ENCODE measurements at places on chromosomes 11 and 22.
A peak's percentile ranks its signal among the peaks of the same experiment; 100 is the strongest.

- no peak for DNase-seq
Observed at GRCh38 chr11:135073381-135073780, 661.3 kb upstream of the B3GAT1 start.

GRCh38 chr11:79437981-79438630, 2.7 kb downstream of the TENM4 start:
- DNase-seq: no peak

- no peak for DNase-seq
Observed at GRCh38 chr11:65649656-65650546, 12.0 kb downstream of the SIPA1 start.

DNA sequence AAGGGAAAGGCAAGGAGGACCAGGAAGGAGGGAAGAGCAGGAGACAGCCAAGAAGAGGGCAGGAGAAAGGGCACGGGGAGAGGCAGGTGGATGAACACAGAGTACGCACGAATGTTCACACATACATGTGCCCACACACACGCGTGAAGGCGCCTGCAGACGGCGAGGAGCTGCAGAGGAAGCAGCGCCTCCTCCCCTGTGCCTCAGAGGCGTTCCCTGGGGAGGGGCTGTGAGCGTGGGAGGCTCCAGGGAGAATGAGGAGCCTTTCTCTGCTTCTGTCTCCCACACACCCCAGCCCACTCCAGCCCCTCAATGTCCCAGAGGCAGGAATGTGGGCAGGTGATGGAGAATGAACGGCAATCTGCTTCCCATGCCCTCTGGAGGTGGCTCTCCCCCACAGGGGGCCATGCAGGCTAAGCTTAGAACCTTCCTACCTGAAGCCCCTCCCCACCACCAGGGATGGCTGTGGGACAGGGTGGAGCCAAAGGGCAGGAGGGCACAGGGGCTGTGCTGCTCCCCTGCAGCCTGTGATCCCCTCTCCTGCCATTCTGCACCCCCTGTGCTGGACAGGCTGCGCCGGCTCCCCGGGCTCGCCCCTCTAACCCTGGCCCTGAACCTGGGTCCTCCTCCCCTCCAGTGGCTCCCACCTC, 25.3 kb downstream of the PPM1F start:
- no peak for DNase-seq

GRCh38 chr11:67439321-67440228, 2.1 kb upstream of the PTPRCAP start:
- DNase-seq: no peak

DNA sequence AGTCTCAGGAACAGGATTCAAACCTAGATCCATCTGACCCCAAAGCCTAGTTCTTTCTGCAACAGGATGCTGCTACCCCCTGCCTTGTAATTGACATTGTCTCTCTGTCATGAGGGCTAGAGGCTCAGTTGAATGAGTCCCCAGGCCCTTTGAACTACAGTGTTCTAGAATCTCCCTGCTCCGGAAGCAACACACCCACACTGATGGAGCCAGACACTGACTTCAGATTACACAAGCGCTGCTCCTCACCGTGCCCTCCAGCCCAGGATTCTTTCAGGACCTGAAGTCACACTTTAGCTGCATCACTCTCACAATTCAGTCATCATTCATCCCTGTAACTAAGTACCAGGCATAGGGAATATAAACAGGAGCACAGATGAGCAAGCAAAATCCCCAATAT, 69.6 kb downstream of the RAB30 start:
- no peak for DNase-seq

- no peak for DNase-seq
Observed at GRCh38 chr22:43948836-43949406, 6.3 kb upstream of the SAMM50 start.

- no peak for DNase-seq
Observed at GRCh38 chr22:40592352-40593113, 44.0 kb downstream of the MRTFA start.

- no peak for DNase-seq
Observed at GRCh38 chr11:114084414-114084813, 24.9 kb downstream of the ZBTB16 start.

GRCh38 chr11:37718431-37718999, 1120.5 kb upstream of the RAG2 start:
- DNase-seq: no peak

DNA sequence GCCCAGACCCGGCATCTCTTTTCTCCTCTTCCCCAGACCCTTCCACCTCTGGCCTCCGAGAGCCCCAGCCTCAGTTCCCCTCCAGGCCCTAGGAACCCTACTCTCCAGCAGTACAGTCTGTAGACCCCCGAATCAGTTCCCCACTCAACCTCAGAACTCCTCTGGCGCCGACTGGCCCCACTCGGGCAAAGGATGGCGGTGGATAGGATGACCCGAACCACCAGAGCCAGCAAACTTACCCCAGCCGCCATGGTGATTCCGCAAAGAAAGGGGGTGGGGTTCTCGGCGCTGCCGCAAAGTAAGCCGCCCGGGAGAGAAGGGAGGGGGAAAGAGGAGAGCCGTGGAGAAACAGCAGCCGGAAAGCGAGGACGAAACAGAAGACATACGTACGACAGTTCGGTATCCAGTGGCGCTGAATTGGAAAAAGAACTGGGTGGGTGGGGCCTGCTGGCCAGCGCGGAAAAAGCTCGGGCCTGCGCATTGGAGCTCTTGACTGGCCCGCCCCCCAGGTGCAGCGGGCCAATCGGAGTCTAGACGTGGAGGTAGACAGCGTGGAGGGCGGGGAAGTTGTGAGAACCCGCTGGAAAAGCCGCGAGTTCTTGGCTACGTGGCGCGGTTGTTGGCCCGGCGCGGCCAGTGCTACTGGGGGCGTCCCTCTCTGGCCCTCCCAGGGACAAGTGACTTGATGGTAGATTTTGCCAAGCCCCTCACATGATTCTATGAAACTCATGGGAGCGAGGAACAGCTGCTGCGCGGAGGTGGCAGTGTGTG, at the start of gene EEF1G:
TSS of gene EEF1G (minus strand) at position 300 of the 771 bp plus-strand sequence. CDS start at position 251, 49 bp downstream.
- DNase-seq: peak; percentile 97

DNA sequence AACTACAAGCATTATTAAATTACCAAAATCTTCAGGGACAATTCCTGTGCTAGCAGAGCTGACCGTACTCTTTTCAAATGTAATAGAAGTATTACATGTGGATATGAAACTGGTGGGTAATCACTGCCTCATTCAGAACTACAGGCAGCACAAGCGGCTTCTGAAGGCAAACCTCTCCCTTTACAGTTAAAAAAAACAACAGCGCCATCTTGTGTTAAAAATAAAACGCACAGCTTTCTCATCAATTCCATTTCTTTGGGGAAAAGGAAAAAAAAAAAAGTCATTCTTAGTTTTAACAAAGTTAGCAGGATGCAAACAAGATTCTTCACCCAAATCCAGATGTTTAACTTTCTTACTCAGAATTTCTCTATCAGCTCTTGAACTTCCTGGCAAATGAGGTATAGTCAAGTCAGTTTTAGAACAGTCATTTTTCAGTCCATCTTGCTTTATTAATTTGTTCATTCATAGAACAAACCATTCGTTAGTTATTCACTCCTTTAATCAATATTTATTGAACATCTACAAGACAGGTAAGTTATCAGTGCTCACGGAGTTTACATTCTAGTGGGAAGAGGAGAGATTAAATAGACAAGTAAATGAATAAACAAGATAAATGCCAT, 331.8 kb upstream of the MPPED2 start:
- peak; percentile 26 for DNase-seq

GRCh38 chr11:16041207-16041606, 315.1 kb downstream of the SOX6 start:
- no peak for DNase-seq

GRCh38 chr11:8649361-8649760, 33.1 kb downstream of the TRIM66 start:
- DNase-seq: no peak

GRCh38 chr11:12777208-12777874, 103.1 kb downstream of the TEAD1 start:
- no peak for DNase-seq

GRCh38 chr11:64643920-64644646, 53.1 kb downstream of the SLC22A12 start:
- DNase-seq: no peak

DNA sequence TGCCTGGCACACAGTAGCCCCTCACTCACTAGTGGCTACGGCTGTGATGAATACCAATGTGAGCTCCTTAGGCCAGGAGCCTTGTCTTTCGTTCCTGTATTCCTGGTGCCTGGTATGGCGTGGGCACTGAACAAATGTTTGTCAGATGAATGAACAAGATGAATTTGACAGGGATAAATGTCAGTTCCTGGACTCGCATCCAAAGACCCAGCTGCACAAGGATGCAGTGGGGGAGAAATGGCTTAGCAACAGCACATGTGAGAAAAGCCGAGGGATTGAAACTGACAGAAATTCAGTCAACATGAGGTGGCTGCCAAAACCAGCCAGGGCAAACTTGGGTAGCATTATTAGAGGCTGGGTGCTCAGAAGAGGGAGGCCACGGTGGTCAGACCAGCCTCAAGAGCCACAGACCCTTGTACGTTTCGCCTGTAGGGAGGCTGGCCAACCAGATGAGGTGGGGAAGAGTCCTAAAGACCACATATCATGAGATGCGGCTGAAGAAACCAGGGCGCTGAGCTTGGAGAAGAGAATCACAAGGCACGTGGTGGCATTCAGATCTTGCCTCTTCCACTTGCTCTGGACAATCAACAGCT, 7.7 kb upstream of the SLC22A8 start:
- DNase-seq: no peak

GRCh38 chr22:42300259-42301076, 30.0 kb upstream of the TCF20 start:
- no peak for DNase-seq

- DNase-seq: no peak
Observed at GRCh38 chr11:119778391-119779194, 49.6 kb upstream of the NECTIN1 start.

GRCh38 chr11:76313913-76314740, 66.8 kb downstream of the THAP12 start:
- no peak for DNase-seq

DNA sequence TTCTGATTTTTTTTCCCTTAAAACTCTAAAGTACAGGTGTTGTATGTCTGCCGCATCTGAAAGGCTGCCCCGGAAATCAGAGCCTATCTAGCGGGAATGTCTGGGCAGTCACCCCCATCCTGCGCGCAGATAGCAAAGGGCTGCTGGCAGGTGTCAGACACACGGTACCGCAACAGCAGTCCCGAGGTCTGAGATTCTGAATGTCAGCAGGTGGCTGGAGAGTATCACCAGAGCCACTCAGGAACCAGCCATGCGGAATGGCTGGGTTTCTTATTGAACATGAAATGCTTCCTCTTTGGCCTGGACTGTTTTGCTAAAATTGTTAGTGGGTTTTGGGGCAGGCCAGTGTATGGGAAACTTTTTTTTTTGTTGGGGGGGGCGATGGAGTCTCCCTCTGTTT, 53.3 kb downstream of the CERK start:
- peak; percentile 20 for DNase-seq

GRCh38 chr11:112279901-112280267, 19.2 kb upstream of the PLET1 start:
- DNase-seq: no peak

- DNase-seq: no peak
Observed at GRCh38 chr11:104547996-104548661, 350.1 kb downstream of the CASP12 start.

GRCh38 chr11:18743365-18743764, 17.4 kb upstream of the IGSF22 start:
- no peak for DNase-seq

- DNase-seq: no peak
Observed at GRCh38 chr22:43885319-43885671, 6.5 kb downstream of the PNPLA5 start.
